ENCODE measurements at places on chromosomes 16 and 17.
A peak's percentile ranks its signal among the peaks of the same experiment; 100 is the strongest.

DNA sequence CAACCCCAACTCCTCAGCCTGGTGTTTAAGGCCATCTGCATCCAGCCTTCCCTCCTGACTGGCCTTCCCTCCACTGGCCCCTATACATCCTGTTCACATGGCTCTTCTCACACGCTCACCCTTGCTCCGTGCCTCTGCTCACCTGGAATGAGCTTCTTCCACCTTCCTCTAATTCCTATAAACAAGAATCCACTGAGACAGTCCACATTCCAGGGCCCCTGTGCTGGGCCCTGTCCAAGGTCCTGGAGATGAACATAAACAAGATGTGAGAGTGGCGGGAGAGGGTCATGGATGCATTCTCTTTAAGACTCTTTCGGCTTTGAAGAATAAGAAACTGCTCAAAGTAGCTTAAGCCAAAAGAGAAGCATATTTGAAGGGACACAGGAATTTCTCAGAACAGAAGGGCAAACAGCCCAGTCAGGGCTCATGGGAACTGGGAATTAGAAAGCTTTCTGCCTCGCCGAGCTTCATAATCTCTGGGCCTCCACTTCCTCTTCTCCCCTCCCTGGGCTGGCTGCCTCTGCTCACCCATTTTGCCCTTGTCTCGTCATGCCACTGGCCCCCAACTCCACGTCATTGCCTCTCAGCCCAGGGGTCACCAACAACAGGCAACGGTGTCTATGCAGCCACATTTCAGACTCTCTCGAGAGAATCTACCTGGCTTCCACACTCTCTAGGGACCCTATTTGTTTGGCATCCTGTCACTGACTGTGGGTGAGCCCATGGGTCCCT, 13.5 kb downstream of the SPPL2C start:
- DNase-seq: peak; percentile 51

DNA sequence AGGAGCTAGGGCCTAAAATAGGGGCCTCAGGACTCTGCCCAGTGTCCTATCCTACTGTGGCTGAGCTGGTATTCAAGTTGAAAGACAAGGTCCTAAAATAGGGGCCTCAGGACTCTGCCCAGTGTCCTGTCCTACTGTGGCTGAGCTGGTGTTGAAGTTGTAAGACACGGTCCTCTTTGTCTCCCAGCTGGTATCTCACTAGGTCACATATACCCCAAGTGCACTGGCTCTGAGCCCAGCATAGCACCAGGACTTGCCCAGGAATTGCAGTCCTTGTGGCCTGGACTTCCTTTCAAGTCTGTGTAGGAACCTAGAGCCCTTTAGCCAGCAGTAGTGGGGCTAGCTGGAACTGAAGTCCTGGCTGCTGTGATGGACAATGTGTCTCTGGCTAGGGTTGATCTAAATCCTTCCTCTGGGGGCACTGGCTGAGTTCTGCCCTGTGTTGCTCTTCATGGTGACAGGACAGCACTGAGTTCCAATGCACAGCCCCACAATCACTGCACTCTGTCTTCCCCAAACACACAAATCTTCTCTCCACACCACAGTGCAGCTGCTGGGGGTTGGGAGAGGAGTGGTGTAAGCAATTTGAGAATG, 260.5 kb downstream of the HAPSTR1 start:
- DNase-seq: no peak

GRCh38 chr16:80931801-80932707, 74.6 kb downstream of the CMC2 start:
- peak; percentile 68 for DNase-seq

GRCh38 chr16:13479549-13479948, 440.4 kb upstream of the ERCC4 start:
- no peak for DNase-seq

GRCh38 chr16:56362706-56363105, 62.6 kb downstream of the AMFR start:
- no peak for DNase-seq

DNA sequence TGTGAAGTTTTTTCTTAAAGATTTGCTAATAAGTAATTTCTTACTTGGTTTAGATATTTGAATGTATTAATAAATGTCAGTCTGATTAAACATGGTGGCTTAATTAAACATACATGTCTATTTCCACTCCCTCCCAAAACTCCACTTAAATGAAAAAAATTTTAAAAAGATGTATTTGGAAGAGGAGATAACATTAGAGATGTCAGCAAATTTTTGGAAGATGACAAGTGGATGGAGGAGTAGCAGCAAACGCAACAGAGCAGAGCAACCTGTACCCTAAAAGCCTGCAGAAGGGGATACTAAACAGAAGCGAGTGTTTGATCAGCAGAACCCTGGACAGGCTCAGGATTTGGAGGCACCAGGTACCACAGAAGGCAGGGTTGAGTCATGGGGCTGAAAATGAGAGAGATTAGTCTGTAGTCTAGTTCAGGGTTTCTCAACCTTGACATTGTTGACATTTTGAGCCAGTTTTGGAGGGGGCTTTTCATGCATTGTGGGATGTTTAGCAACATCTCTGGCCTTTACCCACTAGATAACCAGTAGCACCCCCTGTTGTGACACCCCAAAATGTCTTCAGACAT, 17.8 kb downstream of the LUC7L3 start:
- DNase-seq: no peak

GRCh38 chr16:28891964-28892890, 13.9 kb downstream of the ATP2A1 start:
- DNase-seq: no peak

DNA sequence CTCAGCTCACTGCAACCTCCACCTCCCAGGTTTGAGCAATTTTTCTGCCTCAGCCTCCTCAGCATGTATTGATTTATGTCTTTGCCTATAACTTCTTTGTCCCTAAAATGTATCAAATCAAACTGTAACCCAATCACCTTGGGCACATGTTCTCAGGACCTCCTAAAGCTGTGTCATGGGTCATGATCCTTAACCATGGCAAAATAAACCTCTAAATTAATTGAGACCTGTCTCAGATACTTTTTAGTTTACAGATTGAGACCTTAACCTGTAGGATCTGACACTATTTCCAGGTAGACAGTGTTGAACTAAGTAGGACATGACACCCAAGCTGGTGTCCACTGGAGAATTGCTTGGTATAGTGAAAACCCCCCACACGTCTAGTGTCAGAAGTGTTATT, 2.6 kb upstream of the ACSM3 start:
- no peak for DNase-seq

DNA sequence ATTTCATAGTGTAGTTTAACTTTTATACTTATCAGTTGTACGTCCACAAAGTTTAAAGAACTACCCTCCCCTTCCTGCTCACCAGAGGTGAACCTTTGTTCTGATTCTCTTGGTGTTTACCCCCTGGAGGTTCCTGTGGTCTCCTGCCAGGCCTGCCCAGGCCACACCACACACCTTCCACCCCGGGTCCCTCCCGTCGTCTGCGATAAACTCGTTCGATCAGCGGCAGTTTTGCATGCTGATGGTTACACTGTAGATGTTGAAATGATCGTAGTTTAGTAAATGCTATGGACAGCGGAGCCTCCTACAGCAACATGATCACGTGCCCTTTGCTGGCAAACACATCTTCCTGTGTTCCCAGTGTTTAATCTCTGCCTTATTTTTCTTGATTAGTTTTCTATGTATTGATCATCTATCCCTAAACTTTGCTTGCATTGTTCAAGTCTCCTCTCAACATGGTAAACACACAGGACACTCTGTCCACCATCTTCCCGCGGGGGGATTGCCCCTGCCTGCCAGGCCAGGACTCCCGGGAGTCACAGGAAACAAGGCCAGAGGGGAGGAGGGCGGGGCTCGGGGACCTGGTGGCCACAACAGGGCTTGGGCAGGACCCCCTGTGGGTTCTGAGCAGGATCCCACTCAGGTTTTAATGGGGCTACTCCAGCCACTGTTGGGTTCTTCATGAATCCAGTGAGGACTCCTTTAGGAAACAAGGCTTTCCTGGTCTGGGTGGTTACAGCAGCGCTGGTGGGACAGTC, 2.8 kb upstream of the ACSF3 start:
- no peak for DNase-seq

All from EH (cell line).